ENCODE measurements at places on chromosomes 4 and X.

DNA sequence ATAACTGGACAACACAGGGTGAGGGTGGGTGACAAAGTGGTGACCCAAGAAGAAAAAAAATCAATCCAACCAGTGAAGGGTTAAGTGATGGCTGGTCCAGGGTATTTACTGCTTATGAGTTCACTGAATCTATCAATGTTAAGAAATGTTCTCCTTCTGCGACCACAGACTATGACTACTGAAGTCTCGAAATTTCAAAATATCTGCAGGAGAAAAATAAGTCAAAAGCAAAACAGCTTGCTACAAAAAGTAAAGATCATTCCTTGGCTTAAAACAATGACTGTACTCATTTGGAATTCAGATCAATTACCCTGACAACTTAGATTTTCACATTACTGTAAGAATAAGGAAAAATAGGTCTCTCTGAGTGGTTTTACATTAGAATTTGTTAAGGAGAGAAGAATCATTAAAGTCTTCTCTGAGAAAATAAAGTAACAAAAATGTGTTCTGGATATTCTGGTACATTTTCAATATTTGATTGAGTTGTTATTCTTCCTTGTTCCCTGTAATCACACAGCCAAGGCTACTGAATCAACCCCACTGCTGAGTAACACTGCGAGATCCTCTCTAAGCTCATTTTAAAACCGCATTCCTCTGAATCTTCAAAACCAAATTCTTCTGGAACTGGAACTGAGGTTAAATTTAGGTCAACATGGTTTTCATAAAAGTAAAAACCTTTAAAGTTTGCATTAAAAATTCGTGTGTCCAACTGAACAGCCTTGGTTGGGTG, 22.7 kb downstream of the SMPX start:
- no peak for DNase-seq

GRCh38 chr4:83552924-83553323, 17.0 kb downstream of the GPAT3 start:
- DNase-seq: peak; percentile 27

GRCh38 chrX:72130762-72131250, 909 bp downstream of the RTL5 start:
- DNase-seq: no peak

DNA sequence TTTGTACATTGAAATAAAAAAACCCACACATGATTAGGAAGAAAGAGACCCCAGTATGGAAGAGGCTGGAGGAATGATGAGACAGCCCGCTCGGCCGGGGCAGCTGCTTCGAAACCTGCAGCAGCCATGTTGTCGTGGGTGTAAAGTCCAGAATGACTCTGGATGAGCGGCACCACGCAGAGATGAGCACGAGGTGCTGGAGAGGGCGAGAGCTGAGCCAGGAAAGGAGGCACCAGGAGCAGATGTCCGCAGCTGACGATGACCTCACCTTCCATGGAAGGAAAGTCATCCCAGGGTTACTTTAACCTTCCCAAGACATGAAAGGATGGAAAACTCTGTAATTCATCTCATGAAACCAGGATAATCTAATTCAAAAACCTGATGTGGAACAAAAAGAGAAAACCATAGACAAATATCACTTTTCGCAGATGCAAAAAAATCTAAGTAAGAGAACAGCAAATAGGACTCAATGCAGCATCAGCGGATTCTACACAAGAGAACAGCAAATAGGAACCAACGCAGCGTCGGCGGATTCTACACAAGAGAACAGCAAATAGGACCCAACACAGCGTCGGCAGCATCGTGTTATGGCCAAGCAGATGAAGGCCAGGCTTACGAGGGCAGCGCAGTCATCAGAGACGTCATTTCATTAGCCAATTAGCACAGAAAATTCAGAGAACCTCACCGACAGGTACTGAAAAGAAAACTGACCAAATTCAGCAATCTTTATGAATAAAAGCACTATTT, 25.9 kb upstream of the SPON2 start:
- no peak for DNase-seq

GRCh38 chr4:152540293-152540674, 4.4 kb upstream of the FBXW7 start:
- DNase-seq: no peak

DNA sequence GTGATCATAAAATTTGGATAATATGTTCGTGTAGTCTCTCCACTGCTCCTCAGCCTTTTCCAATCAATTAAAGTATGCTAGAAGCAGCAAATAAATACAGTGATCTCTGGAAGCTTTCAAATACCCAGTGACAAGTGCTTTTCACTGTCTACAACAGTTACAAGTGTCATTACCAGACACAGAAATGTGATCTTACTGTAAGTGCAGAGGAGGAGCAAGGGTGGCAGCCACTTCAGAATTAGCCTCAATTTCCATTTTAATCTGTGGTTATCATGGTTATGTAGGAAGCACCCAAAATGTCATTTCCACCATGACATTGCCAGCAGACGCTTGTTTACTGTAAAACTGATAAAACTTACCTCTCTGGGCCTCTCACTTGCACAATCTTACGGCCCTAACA, 133.9 kb upstream of the ADAMTS3 start:
- no peak for DNase-seq

DNA sequence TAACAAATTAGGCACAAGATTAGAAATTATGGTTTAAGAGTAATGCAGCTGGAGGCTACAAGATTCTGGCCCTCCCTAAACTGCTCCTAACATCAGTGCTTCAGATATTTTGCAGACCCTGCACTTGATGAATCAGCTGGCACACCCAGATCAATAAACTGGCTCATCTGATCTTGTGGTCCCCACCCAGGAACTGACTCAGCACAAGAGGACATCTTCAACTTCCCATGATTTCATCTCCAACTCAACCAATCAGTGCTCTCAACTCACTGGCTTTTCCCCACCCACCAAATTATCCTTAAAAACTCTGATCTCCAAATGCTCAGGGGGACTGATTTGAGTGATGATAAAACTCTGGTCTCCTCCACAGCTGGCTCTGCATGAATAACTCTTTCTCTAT, 21.7 kb upstream of the TMEM33 start:
- no peak for DNase-seq

DNA sequence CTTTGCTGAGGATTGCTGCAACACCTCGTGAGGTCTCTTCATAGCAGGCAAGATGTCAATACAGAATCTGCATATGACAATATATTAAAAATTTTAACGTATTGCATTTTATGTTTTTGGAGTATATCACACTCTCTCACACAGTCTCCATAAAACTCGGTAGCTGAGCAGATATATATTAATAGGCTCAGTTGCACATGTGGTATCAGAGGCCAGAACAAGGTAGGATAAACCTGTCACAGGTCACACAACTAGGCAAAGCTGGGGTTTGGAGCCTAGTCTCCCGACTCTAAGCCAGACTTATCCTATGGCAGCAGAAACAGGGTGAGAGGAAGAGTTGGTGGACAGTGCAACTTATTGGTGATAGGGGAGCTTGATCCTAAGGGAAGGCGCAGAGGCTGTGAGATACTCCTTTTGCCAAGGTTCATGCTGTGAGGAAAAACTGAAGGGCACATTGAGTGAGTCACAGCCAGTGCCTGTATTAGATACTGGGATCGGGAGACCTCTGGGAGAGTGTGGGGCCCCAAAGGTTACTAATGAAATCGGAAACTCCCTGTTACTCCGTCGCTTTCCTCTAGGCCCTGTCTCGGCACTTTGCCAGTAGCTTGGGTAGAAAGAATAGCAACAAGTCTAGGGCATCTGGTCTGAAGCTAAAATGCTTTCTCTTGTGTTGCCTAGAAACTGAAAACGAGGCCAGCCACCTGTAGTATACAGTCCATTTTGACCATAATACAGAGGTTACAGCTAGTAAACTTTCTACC, 195.7 kb downstream of the ARHGAP10 start:
- no peak for DNase-seq

GRCh38 chrX:132757066-132757623, 201.3 kb downstream of the HS6ST2 start:
- no peak for DNase-seq

- DNase-seq: no peak
Measured at GRCh38 chr4:187232196-187232595, 508.5 kb upstream of the FAT1 start.

- no peak for DNase-seq
Measured at GRCh38 chr4:52510939-52511565, 148.0 kb downstream of the USP46 start.

GRCh38 chrX:18099745-18100144, 120.9 kb downstream of the BEND2 start:
- no peak for DNase-seq

GRCh38 chr4:47617607-47618006, 132.5 kb downstream of the ATP10D start:
- no peak for DNase-seq
